ENCODE measurements at places on chromosomes 4 and X.
A peak's percentile ranks its signal among the peaks of the same experiment; 100 is the strongest.

- no peak for DNase-seq
Measured at GRCh38 chr4:13542577-13543031, 1.7 kb downstream of the NKX3-2 start.

GRCh38 chr4:123415977-123416376, 19.4 kb downstream of the SPRY1 start:
- DNase-seq = no peak

DNA sequence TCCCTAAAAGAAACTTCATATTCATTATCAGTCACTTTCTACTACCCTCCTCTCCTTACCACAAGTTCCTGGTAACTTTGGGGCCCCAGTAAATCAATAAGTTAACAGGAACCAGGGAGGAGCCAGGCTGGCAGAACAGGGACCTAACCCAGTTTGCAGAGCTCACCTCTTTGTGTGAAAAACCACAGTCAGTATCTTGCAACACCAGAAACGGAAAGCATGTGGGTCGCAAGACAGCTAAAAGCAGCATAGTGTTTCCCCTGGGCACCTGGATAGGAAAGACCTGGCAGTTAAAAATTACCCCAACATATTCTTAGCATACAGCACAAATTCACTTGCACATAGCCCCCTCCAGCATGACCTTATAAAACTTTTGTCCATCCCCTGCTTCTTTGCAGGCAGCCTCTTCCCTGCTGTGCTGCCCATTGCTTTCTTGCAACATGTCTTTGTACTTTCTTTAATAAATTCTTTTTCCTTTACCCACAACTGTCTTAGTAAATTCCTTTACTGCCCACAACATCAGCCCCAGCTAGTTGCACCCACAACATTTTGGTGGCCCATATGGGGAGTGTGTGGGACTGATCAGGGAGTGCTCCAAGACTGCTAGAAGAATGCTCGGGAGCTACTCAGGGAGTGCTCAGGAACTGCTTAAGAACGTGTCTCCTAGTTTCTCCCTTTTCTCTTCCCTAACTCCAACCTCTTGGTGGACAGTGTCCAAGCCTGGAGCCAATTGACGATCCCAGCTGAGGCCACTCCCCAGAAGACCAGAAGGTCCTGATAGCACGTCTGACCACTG, 83.4 kb downstream of the MSN start:
- DNase-seq = no peak

GRCh38 chrX:39764441-39764914, 333.3 kb downstream of the BCOR start:
- DNase-seq = peak; percentile 67

- DNase-seq = peak; percentile 23
Measured at GRCh38 chr4:140645614-140646412, 77.1 kb upstream of the UCP1 start.

GRCh38 chrX:81259714-81260395, 58.0 kb downstream of the SH3BGRL start:
- DNase-seq = no peak

GRCh38 chrX:149363965-149364364, 141.1 kb downstream of the IDS start:
- DNase-seq = no peak
